ENCODE measurements at places on chromosomes 12 and 14. TPM values are rescaled to one million over a fixed set of nuclear protein-coding genes. Genes with fewer than 3 reads are reported as not detected.

PRKD1 gene
- total RNA-seq, result 44.2 TPM

DNA sequence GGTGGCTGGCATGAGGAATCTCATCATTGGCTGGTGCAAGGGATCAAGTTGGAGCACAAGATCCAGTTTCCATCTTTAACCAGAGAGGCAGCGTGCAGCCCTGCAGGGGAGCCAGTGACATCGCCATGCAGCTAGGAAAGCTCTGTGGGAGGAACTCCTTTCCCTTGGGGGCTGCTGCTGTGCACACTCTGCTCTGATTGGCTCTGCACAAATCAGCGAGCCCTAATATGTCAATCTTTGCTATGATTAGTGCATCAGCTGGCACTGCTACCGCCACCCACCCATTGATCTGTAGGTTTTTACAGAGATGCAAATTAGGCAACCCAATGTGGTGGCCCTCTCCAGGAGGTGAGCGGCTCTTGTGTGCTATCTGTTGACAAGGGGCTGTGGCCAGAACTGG is 262.6 kb downstream of the PCNX1 start:
- no peak for DNase-seq

GRCh38 chr12:53324113-53324778 is 2.8 kb upstream of the AAAS start:
- no peak for DNase-seq

SIX1 gene
- total RNA-seq, result 4.3 TPM

PTHLH gene
- total RNA-seq, result 2.1 TPM

SUOX gene
- total RNA-seq, result 15.9 TPM

- no peak for DNase-seq
Measured at GRCh38 chr14:105217774-105218173, 30.6 kb upstream of the BTBD6 start.

CAND1 gene
- 111 TPM for total RNA-seq

E2F7 gene
- 0.24 TPM for total RNA-seq

DNA sequence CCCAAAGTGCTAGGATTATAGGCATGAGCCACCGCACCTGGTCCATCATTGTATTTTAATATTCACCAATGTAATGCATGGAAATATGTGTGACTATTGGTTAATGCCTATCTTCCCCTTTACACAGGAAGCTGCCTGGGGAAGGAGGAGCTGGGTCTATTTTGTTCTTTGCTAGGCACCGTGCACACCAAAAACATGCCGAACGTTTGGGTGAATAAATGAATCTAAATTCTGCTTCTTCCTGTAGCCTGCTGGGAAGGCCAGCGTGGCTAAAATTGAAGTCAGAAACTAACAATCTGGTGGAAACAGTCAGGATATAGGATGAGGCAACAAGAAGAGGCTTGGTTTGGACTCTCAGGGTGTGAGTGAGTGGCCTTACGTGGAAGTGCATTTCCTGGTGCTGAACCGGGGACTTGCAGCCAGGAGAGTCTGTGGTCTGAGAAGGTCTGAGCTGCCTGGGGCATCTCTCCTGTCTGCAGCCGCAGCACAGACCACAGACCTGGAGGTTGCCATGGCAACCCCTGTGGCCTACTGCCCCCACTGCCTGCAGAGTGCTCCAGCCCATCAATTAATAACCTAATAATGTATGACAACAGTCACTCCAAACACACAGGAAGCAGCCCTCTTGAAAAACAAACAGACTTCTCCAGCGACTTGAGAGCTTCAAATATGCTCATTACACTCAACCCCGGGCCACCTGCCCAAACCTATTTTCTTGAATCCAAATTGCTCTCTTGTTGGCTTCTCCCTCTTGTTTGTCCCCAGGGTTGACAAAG is 5.5 kb upstream of the GPR68 start:
- DNase-seq, result no peak

DNA sequence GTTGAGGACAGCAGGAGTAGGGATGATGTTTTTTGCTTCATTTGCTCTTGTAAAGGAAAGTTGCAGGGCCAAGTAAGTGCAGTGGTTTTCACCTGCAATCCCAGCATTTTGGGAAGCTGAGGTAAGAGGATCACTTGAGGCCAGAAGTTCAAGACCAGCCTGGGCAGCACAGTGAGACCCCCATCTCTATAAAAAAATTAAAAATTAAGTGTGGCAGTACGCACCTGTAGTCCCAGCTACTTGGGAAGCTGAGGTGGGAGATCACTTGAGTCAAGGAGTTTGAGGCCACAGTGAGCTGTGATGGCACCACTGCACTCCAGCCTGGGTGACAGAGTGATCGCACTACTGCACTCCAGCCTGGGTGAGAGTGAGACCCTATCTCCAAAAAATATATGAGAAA is 10.8 kb downstream of the DPF3 start:
- no peak for DNase-seq

FAM186B gene
- 0.14 TPM for total RNA-seq

DNA sequence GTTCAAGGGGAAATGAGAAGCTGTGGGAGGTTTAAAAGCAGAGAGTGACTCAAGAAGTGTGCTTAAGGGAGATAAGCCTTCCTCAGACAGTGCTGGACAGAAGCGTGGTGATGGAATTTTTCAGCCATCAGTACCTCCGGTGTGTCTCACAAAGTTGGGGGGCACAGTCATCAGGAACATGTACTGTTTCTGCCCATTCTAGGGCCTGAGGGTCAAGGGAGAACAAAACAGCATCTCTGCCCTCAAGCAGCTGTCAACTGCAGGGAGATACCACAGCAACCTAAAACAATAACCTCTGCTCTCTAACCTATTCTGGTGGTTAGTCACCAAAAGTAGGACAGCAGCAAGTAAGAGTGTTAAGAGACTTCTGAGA is 2.0 kb upstream of the STON2 start:
- no peak for DNase-seq

SLC15A4 gene
- 27.0 TPM for total RNA-seq

- no peak for DNase-seq
Measured at GRCh38 chr12:68641138-68641537, 30.4 kb downstream of the RAP1B start.

DNA sequence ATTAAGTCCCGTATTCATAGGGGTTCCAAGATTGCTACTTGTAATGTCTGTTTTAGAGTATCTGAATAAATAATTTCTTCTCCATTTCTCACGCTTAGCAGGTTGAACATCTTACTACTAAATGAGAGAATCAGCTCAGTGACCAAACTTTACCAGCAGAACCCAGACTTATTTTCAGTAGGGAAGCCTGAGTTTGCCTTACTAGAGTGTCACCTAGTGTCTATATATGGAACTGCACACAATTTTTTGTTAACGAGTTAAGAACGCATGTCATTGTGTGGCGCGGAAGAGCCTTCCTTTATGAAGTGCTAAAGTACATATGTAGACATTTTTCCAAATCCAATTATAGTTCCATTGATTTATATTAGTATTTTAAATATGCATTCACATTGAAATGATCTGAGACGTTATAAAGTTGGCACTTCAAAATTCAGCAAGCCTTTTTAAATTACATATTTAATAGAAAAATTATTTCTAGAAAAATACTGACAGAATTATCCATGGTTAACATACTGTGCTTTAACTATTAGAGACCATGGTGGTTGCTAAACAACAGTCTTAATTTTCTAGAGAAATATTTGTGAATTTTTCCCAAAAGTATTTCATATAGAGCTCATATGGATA is 88.3 kb downstream of the RPS29 start:
- DNase-seq, result no peak
